HFFc6 (cell line): ENCODE measurements at places on chromosomes 11 and 22. TPM values are rescaled to one million over a fixed set of nuclear protein-coding genes. Genes with fewer than 3 reads are reported as not detected.

STX5 gene
- 41.2 to 49.1 TPM (median 43.5 TPM) in 3 replicates for total RNA-seq

ANO9 gene
- not detected in 2 replicates for total RNA-seq

APOBEC3H gene
- total RNA-seq, result 0.37 TPM in 1 of 3 replicates, not detected in the others

COPB1 gene
- total RNA-seq, result 161 and 164 TPM in 2 replicates

OR4A47 gene
- not detected in 3 replicates for total RNA-seq

IL10RA gene
- not detected in 3 replicates for total RNA-seq

GGTLC3 gene
- not detected in 3 replicates for total RNA-seq

LARGE2 gene
- total RNA-seq, result not detected in 3 replicates

CALCA gene
- not detected in 3 replicates for total RNA-seq

TMEM258 gene
- 143 to 162 TPM (median 161 TPM) in 3 replicates for total RNA-seq
